Skeletal muscle cell (primary cell): ENCODE measurements at places on chromosomes 7 and 10.

DNA sequence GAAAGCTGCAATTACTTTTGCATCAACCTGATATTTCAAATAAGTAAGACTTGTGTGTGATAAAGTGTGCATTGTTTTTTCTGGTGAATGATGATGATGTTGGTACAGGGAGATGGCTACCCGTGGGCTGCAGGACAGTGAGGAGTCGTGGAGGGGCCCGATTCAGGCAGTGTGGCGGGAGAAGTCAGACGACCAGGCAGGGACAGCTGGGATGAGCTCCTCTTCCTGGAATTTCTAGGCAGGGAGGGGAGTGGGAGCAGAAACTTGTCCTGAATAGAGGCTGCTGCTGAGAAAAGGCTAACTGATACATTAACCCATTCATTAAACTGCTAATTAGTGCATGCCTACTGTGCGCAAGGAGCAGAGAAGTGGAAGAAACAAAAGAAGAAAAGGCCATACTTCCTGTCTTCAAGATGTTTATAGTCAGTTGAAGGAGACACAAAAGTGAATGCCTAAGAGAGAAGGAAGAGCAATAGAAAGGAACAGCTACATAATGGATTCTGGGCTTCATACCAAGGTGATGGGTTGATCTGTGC is 9.3 kb upstream of the GATAD1 start:
- DNase-seq: no peak

GRCh38 chr7:2015251-2015871 is 217.4 kb downstream of the MAD1L1 start:
- no peak for DNase-seq

DNA sequence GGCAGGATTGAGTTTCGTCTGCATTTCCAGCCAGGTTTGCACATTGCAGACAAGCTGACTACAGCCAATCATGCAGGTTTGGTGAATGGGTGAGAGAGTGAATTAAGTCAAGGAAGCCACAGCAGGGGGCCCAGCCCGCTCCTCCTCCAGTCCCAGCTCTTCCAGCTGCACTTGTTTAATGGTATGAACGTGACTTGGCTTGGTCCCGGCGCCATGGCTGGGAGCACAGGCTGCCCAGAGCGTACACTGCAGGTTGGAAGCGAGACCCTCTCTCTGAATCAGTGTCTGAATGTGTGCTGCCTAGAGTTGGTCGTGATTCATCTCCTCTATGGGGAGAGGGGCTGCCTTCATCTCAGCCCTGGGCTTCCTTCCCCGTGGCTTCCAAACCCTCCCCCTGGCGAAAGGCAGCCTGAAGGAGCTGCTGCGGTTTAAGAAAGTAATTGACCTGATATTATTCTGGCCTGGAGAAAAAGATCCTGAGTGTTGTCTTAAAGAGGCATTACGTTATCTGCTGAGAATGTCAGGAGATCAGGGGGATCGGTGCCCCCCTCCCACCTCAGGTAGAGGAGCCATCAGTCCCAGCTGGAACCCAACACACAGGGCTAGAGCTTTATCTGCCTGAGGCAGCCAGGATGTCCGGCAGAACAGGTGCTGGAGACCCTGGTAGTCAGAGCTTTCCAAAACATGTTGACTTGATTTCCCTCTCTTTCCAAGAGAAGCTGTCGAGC is 132.1 kb downstream of the COL26A1 start:
- no peak for DNase-seq

GRCh38 chr7:130364451-130364850 is 15.8 kb upstream of the CPA1 start:
- DNase-seq: no peak

- DNase-seq: no peak
Observed at GRCh38 chr10:61179771-61180170, 235.8 kb upstream of the RHOBTB1 start.

GRCh38 chr7:32116436-32116835 is 46.2 kb upstream of the PDE1C start:
- no peak for DNase-seq
